ENCODE measurements at places on chromosomes 16 and 17.

GRCh38 chr16:2178321-2179106 is 17.9 kb downstream of the CASKIN1 start:
- no peak for DNase-seq

- DNase-seq: no peak
Observed at GRCh38 chr17:27355419-27355818, 61.5 kb downstream of the WSB1 start.

GRCh38 chr17:76240461-76241203 is at the start of gene RNF157:
Gene RNF157 (minus strand): TSS chr17:76240493. CDS start chr17:76240240, 253 bp downstream.
- DNase-seq: peak; percentile 58

DNA sequence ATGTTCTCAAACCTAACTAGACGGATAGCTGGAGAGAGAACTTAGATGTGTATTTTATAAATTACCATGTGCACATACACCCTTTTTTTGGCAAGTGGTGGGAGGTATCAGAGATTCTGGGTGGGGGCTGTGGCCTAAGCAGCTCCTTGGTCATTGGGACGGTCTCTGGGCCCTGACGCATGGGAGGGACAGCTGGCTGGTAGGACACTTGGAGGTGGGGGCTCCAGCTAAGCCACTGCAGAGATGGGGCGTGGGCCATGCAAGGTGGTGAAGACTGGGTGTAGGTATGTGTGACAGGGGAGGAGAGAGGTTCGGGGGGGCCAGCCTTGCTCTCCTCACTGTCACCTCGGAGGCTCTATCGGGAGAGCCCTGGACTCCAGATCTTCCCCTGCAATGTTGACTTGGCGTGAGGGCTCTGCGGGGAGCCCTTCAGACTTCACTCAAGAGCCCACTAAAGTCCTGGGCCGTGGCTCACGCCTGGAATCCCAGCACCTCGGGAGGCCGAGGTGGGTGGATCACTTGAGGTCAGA is 17.1 kb downstream of the C1QTNF1 start:
- no peak for DNase-seq

DNA sequence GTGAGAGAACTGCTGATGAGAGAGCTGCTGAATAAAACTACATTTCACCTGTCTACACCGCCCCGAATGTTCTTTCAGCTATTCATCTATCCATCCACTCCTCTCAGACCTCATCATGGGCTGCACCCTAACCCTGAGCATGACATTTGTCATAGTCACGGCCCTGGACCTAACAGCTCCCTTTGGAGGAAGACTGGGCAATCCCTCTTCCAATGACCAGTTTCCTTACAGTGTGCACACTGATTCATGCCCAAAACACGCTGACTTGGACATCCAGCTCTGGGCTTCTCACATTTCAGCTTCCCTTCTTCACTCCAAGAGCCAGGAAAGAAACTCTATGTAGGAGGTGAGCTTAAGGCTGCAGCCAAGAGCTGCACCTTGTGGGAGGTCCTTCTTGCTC is 41.8 kb upstream of the ARL4D start:
- no peak for DNase-seq

DNA sequence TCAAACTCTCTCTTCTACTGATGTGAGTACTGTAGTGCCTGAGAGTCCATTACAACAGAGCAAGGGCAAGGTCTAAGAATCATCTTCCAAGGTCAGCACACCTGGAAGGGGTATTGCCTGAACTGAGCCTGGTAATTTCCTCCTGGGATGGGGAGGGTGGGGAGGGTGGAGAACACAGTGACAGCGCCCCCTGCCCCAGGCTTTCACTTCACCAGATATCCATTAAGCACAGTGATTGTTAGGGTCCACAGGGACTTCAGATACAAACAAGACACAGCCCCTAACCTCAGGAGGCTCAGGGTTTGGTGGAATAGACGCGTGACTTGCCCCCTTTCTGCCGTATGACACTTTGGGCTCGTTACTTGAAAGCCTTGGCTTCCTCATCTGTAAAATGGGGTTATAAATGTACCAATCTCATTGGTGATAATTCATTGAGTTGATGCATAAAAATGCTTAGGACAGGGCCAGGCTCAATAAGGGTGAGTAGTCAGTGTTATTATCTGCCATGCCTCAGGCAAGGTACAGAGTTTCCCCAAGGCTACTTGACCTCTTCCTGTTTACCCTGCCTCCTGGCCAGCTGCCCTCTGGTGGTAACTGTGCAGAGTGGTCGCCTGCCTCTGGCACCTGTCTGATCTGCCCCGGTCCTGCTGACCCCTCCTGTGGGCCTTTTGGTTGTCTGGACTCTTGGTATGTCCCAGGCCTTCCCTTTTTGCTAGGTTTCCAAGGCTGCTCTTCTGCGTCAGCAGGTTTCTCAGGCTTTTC is 13.1 kb upstream of the BRD7 start:
- DNase-seq: no peak

GRCh38 chr16:83530293-83530692 is 277.5 kb upstream of the HSBP1 start:
- DNase-seq: no peak

GRCh38 chr16:70703041-70703834 is 17.4 kb upstream of the MTSS2 start:
- DNase-seq: no peak

Data from T-helper 1 cell (primary cell).